Activated naive CD8-positive, alpha-beta T cell treated with anti-CD3 and anti-CD28 coated beads, Interleukin-2, amount 50 U/mL, for 24 hours (primary cell): ENCODE measurements at places on chromosomes 5 and 9.

- no peak for DNase-seq
Measured at GRCh38 chr5:128536254-128537220, 1.5 kb downstream of the FBN2 start.

- DNase-seq, result peak; percentile 75
Measured at GRCh38 chr9:130128251-130128650, 44.0 kb upstream of the NCS1 start.

GRCh38 chr5:1118231-1118698, 6.4 kb upstream of the SLC12A7 start:
- DNase-seq, result no peak

- DNase-seq, result no peak
Measured at GRCh38 chr5:67910546-67910945, 305.0 kb upstream of the PIK3R1 start.

DNA sequence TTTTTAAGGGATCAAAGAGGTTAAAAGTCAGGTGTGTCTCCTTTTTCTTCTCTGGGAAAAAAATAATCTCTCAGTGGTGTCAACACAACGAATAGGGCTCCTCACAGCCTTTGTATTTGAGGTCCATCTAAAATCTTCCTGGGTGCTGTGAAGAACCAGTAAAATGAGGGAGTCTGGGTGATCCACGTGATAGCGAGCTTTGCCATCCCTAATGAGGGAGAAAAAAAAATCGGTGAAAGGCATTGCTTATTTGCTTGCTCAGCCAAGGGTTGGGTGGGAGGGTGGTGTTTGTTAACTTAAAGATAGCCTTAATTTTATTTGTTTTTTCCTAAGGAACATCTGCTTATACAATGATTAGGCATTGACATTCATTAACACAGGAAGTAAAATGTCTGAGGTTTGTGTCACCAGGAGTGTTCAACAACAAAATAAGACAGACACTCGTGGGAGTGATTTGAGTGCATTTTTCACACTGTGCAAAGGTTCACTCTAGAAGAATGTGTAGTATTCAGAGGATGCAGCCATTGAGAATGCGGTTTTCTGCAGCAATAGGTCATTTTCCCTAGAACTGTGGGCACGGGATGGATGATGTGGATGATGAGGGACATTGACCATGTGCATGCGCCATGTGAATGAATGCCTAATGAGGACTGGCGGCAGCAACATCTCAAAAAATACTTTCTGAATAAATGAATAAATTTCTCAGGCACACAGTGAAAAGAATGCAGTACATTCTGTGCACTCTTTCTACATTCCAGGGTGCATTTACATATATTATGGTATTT, 369.5 kb downstream of the NTRK2 start:
- DNase-seq, result no peak

- no peak for DNase-seq
Measured at GRCh38 chr5:31098811-31099210, 94.7 kb upstream of the CDH6 start.

DNA sequence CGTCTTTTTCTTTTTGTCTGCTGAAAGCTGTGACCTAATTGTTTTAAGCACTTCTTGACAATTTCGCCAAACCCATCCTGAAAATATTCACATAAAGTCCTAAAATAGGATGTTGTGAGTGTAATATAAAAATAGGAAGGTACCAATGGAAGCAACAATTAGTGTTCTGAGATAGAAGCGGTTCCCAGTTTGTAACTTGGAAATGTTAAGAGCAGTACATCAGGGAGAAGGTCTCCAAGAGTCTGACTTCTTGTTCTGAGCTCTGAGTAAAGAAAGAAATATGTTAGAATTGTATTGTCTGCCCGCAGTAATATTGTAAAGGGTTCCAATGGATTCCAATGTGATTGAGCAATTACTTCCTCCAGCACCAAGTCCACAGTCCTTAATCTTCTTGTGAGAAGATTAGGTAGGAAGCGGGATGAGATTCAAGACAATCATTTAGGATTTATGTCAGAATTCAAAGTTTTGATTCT, 3.9 kb downstream of the VCAN start:
- no peak for DNase-seq

- DNase-seq, result no peak
Measured at GRCh38 chr5:135942202-135942771, 12.5 kb downstream of the LECT2 start.

DNA sequence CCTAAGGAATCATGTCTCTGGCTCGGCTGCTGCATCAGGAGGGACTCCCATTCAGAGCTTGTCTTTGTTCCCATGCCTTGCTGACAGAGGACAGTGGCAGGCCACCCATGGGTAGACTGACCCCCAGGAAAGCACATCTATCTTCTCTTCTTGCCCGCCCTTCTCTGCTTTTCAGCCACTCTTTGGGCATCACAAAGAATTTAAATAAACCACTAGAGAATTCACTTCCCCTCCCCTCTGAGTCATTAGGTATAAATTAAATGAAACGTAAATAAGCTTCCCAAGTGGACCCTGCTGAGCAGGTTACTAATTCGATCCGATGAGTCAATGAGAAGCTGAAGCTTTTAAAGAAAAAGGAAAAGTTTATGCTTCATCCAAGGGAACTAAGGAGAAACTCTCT, 97.0 kb downstream of the DRD1 start:
- no peak for DNase-seq

- DNase-seq, result no peak
Measured at GRCh38 chr5:77546-77945, 14.4 kb upstream of the PLEKHG4B start.

DNA sequence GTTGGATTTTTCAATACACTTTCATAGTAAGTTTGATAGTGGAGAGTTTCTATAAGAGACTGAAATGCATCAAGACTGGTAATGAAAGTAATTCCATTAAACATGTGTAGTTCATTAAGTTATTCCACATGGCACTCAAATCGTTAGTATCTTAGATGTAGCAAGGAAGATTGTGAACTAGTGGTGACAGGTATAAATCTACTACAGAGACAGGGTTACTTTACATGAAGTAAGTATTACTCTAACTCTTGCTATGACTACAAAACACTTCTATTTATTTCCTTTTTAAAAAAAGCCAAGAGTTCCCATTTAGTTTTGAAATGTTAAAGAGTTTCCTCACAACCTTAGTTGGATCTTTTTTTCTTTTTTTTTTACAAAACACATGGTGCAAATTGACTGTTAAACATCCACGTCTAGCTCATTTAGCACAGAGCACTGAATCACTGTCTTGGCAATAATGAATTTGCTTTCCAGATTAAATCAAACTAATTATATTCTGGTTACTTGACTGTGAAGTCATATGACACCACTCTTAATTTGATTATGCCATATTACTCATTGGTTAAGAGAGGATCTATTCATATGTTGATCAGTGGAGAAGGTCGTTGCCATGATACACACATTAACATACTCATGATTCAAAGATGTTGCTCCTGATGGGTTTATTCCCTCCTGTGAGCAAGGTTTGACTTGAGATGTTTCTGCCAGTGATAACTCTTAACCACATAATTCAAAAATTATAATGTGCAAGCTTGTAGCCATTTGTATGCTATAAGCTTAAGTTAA, 644.8 kb downstream of the EFNA5 start:
- DNase-seq, result no peak

- no peak for DNase-seq
Measured at GRCh38 chr9:120755044-120755443, 38.2 kb downstream of the FBXW2 start.

DNA sequence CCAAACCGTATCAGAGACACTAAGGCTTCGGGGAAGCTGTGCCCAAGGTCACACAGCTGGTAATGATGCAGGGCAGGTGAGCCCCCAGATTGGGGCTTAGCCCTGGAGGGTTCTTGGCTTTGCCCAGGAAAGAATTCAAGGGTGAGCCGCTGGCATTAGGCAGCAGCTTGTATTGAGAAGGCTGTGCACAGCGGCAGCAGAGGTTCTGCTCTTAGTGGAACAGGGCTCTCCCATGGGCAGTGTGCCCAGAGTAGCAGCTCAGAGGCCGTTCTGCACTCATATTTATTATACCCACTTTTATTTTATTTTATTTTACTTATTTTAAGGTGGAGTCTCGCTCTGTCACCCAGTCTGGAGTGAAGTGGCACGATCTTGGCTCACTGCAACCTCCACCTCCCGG, 85.8 kb upstream of the IER5L start:
- DNase-seq, result no peak

- no peak for DNase-seq
Measured at GRCh38 chr5:885529-885928, 7.1 kb downstream of the BRD9 start.

DNA sequence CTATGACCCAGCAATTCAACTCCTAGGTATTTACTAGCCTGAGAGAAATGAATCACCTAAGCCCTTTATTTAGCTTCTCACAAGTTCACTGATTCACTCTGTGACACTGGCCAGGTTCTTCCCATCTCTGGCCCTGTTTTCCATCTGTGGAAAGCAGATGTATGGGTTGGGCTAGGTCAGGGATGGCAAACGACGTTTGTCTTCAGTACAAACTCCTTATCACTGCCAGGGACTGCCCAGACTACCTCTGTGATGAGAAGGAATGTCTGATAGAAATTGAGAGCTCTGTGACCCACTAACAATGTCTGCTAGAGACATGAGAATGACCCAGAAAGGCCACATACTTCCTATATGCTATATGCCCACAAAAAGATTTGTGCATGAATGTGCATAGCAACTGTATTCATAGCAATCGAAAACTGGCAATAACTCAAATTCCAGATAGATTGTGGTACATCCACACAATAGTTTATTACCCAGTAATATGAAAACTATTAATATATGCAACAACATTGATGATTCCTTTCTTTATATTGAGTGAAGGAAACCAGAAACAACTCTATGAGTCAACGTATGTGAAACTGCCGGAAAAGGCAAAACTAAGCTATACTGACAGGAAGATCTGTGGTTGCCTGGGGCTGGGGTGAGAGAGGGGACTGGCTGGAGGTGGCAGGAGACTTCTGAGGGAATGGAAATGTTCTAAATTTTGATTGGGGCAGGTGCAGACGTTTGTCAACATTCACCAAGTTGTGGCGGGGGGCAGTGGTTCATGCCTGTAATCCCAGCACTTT, 32.0 kb upstream of the ADAM19 start:
- DNase-seq, result peak; percentile 58

GRCh38 chr5:141878186-141878710, at the start of gene PCDH1:
Gene PCDH1, minus strand, starts transcription at chr5:141878410. Its CDS starts 148 bp downstream, at chr5:141878262.
- DNase-seq, result peak; percentile 23

GRCh38 chr5:39779831-39780230, 355.1 kb upstream of the DAB2 start:
- no peak for DNase-seq
